Eye (tissue), 1 donor: ENCODE measurements at places on chromosomes 16 and 17.

DNA sequence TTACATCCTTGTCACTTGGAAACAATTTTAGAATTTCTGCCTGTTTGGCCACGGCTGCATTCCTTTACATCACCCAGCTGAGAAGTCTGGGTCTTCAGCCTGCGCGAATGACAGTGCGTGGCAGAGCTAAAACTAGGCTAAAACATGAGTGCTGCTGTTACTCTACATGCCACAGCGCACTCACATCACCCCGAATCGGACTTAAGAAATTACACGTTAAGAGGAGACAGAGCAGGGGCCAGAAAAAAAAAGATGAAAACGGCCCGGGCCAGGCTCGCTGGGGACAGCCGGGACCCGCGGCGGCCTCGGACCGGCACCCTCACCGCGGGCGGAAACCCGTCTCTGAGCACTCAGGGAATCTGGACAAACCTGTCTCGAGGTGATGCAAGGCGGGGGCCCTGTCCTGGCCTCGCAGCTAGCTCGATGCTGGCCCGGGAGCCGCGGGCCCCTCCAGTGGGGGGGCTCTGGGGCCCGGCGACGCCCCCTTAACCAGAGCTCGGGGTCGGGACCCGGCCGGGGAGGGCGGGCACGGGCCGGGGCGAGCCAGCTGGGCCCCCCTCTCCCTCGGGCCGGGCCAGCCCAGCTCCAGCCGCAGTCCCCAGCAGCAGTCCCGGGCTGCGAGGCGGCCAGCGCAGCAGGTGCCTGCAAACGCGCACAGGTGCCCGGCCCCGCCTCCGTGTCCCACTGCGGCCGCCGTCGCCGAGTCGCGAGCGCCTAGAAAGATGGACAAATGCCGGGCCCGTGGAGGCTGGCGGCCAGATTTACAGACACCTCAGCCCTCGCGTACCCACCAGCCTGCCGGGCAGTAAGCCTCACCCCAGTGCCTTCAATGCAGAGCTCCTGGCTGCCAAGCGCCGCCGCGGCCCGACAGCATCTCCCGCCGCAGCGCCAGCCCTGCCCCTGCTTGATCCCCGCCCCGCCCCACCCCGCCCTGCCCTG, at the start of gene AKTIP:
Gene AKTIP, minus strand, starts transcription at position 879 of the 939 bp plus-strand sequence. CDS start 2,950 bp downstream, outside the sequence.
- DNase-seq: peak; percentile 67

DNA sequence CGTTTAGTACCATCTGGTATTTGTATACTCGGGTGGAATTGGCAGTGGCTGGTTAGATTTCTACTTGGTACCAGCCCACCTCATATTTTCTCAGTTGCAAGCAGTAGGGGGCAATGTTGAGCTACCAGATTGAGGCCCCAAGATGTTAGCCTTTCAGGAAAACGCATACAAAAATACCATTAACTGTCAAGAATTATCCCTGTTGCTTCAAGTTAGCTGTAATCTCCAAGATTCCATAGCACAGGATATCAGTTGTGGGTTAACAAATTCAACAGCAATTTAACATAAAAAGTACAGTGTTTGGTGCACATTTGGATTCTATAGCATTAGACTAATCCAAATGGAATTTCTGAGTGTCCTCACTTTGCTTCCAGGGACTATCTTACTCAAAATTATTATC, 188.2 kb downstream of the FTO start:
- peak; percentile 91 for DNase-seq

DNA sequence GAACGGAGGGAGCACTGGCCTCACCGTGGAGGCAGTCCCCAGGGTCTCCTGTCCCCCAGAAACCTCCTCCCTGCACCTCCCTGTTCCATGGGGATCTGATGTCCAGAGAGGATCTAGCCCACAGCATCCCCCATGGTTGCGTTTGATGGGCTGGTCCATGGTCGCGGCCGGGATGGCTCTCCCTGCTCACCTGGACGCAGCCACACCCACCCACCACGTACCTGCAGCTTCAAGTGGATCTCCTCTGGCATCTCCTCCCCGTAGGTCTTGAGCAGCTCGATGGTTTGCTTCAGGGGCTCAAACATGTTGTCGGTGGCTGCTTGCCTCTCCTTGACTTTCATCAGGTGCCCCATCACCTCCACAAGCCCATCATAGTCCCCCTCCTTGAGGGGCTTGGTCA, 47.9 kb downstream of the DNAH17 start:
- no peak for DNase-seq

DNA sequence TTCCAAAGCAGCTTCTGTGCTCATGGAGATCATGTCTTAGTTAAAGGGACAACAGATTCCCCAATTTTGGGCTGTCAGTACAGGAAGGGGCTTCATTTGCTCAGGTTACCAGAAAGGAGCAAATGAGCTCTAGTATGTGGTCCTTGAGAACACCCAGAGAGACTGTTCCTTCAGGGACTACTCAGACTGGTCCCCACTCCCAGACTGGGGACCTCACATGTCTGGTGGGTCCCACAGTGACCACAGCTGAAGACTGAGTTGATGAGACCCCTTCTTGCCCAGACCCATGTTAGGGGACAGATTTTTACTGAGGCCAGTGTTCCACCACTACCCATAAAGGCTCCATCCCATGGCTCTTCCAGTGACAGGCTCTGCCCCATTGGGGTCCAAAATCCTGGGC, 1695.2 kb downstream of the TP53TG3F start:
- DNase-seq: no peak

- DNase-seq: no peak
Measured at GRCh38 chr17:18203308-18203707, 19.7 kb downstream of the ALKBH5 start.

- DNase-seq: no peak
Measured at GRCh38 chr17:33545124-33545523, 252.0 kb upstream of the ASIC2 start.

GRCh38 chr17:33978889-33979288, 276.2 kb upstream of the CCL2 start:
- DNase-seq: no peak

- DNase-seq: peak; percentile 89
Measured at GRCh38 chr17:7021993-7022778, 664 bp upstream of the BCL6B start.

- no peak for DNase-seq
Measured at GRCh38 chr17:47957591-47958490, at the start of gene PRR15L. Gene PRR15L, minus strand, starts transcription at chr17:47957883. Its CDS starts 4,649 bp downstream, at chr17:47953234.

DNA sequence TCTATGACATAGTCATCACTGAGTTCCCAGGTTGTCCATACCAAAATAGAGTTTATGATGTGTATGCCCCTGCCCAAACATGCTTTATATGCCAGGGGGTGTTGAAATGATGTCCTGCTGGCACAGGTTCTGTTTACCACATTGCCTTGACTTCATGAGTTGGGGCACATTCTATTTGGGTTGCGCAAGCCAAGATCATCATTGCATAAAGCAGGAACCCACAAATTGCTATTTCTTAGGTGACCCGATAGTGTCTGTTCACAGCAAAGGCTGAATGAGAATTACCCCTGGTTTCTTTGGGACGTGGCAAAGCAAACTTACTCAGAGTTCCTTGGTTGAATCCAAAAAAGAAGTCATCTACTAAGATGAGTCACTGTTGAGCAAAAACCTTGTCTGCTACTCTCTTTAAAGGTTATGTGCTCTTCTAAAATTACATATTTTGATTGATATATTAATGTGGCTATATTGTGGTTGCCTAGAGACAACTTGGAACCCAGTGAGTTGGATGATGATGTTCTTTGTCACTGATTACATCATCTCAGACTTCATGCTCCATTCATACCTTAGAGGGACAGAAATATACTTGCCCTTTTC, 912.6 kb upstream of the SOX9 start:
- no peak for DNase-seq

DNA sequence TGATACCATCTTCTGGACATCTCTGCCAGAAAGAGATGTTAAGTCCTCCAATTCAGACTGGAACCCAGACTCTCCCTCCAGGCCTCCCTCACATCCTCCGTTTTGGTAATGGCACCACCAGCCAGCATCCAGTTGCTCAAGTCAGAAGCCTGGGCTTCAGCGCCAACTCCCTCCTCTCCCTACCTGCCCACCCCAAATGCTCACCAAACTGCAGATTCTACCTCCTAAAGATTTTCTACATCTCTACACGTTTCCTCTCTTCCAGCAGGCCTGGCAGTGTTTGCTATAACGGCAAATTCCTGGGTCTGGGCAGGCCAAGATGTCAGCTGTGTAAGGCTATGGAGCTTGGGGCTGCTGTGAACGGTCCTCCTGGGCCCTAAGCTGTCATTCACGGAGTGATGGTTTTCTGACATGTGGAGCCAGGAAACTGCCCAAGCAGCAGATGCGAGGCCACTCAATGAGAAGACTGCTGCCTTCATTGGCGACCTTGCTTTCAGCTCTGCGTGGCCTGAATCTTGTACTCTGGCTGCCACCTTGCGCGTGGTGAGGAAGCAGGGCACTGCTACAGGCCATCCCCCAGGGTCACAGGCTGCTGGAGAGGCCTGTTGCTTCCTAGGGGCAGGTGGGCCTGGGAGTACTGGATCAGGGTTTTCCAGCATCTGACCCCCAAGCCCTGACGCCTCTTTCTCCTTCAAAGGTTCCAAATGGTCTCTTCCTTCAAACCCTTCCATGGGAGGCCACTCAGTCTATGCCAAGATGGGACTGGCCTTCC, 37.7 kb downstream of the TBX4 start:
- peak; percentile 84 for DNase-seq

- no peak for DNase-seq
Measured at GRCh38 chr17:15886804-15887203, 58.1 kb upstream of the ADORA2B start.

DNA sequence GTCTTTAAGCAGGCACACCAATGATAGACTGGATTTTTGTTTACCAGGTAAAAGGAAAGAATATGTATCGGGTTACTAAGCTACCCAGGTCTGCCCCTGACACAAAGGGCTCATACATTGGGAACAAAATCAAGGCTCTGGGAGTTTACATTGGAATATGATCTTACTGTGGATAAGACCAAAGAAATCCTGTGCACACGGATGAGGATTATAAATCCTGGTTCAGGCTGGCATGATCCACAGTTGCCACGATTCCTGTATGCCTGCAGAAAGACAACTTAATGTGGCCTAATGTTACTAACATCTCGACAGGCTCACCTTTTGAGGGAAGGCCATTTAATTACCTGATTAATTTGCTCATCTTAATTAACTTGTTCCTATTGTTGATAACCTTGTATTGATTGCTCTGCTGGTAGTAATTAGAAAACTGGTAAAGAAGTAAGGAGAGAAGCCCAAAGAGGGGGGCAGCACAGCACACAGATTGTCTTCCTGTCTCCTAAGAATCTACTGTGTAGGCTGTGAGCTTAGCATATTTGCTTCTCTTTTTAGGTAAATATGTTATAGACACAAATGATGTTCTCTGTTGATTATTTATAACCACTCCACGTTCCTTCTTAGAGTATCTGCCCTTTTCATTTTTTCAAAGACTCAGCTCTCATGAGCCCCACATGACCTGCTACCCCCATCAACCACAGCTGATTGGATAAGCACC, 51.0 kb upstream of the TOX3 start:
- peak; percentile 71 for DNase-seq

DNA sequence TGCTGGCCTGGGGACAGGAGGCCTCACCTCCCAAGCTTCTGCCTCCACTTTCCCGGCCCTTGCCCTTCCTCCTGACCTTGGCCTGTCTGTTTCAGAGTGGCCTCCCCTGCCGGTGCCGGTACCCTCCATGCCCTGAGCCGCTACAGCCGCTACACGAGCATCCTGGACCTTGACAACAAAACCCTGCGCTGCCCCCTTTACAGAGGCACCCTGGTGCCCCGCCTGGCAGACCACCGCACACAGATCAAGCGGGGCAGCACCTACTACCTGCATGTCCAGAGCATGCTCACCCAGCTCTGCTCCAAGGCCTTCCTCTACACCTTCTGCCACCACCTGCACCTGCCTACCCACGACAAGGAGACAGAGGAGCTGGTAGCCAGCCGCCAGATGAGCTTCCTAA, 7.4 kb downstream of the SMCR8 start:
- no peak for DNase-seq

DNA sequence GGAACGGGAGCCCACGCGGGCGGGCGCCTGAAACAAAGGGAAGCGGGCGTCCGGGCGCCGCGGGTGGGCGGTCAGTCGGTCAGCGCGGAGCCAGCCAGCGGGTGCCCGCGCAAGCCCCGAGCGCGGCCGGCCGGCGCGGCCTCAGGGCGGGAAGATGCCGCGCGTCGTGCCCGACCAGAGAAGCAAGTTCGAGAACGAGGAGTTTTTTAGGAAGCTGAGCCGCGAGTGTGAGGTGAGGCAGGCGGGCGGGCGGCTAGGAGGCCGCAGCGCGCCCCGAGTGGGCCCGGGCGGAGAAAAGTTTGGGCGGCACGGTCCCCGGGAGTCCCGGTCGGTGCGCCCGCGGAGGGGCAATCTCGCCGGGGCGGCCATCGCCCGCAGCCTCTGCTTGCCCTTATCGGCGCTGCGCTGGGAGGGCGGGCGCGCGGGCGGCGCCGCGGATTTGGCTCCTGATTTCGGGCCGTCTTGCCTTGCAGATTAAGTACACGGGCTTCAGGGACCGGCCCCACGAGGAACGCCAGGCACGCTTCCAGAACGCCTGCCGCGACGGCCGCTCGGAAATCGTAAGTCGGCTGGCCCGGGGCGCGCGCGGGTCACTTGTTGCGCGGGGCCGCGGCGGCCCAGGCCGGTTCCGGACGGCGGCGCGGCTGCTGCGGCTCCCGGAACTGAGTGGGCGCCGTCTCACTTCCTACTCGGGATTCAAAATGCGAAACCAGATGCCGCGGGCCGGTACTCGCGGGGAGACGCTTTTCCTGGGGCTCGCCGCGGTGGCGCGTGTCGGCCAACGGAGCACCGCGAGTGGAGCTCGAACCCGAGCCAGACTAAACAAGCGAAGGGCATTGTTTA, 526 bp downstream of the CBFB start:
- DNase-seq: peak; percentile 77

GRCh38 chr17:47649972-47650524, 329 bp downstream of the KPNB1 start:
- no peak for DNase-seq

- no peak for DNase-seq
Measured at GRCh38 chr16:53949715-53950410, 245.9 kb downstream of the FTO start.

GRCh38 chr17:73575470-73576221, 68.6 kb downstream of the SDK2 start:
- DNase-seq: no peak

GRCh38 chr17:45976755-45977505, 22.1 kb upstream of the STH start:
- no peak for DNase-seq

DNA sequence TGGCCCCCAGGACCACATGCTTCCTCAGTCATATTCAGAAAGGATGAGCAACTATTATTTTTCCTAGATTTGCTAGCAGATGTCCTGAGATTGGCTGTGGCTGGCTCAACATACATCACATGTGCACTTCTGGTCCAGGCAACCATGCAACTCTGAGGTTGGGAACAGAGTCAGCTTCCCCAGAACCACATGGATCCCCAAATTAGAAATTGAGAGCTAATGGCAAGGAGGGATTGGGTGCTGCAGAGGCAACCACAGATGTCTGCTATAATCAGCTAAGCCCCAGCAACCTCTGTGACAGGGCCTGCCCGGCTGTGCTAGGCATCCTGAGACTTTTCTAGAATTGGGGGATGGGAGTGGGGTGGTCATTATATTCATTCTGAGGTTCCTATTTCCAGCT, 33.8 kb upstream of the CLEC18A start:
- peak; percentile 16 for DNase-seq
